Muscle of leg (tissue), 16 donors: ENCODE measurements at places on chromosomes 3 and 15.

DNA sequence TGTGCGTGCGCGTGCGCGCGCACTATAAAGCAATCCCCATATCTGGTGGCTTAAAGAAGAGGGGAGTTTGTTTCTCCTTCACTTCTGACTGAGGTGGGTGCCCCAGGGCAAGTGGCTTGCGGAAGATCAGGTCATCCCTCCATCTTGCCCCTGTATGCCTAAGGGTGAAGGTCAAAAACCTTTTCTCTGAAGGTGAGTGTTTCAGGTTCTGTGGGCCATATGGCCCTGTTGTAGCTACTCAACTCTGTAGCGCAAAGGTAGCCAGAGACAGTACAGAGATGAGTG lies 5.5 kb downstream of the ABTB1 start:
- DNase-seq, result no peak

DNA sequence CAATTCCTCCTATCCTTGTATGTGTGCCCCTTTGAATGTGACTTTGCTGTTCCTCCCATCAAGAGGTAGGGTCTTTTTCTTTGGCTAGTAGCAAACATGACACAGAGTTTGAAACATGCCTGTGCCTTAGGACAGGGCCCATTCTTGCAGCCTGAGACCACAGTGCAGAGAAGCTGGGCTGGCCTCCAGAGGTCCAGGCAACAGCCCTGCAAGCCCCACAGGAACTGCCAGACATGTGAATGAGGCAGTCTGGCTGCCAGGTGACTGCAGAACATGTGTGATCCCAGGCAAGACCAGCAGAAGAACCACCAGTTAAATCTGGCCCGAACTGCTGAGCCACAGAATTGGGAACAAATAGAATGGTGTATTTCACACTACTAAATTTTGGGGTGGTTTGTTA lies 1.2 kb upstream of the HGD start:
- no peak for DNase-seq

DNA sequence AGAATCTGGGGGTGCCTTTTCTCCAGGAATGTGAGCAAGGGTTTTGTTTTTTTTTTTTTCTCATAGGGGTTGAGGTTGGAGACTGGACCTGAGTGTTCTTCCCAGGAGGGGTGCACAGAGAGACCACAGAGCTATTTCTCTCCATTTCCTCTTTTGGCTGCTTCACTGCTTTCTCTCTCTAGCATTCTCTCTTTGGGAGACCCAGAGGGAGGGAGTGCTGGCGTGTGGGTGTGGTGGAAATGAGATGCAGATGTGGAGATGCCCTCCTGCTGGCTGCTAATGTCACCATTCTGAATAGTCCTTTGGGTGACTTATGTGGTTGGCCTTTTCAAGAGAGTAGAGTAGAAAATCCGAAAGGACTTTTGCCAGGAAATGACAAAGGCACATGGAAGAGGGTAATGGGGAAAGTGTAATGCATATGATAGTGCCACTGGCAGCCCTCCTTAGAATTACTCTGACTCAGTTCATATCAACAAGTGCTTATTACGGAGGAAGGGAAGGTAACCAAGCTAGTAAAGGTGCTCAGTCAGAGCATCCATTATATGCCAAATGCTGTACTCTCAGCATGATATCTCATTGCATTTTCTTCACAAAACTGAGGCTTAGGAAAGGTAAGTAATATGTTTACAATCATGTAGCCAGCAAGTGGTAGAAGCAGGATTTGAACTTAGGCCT lies 1.9 kb downstream of the SYN2 start:
- DNase-seq, result no peak

- DNase-seq, result no peak
Measured at GRCh38 chr3:43773273-43774094, 82.7 kb downstream of the ABHD5 start.

DNA sequence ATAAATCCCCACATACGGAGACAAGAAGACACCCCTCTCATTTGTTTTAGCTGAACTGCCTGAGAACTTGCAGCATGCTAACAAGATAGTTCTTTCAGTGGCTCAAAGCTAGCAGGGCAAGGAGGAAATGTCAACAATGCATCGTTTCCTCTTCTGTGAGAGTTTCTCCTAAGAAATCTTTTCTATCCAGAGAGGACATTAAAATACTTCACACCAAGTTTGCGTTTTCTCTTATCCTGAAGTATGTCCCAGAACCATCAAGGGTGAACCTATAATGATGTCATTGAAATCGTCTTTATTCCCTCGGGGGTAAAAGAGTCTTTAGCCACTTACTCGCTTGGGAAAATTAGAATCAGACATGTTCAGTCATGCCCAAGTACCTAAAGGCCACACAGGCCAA lies 541.7 kb upstream of the MDFIC2 start:
- DNase-seq, result no peak

DNA sequence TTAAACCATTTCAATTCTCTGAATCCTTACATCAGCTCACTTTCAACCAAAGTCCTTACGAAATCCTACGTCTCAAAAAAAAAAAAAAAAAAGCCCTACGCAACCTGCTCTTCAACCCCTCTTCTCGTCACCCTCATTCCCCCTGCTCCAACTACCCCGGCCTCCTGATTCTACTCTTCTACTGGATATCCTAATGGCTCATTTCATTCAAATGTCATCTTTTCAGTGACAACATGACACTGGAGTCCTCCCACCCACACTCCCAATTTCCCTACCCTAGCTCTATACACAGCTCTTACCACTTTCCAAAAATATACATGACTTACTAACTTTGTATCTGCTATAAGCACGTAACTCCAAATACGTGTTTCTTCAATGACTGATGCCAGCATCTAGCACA lies 11.5 kb downstream of the UBP1 start:
- DNase-seq, result no peak

DNA sequence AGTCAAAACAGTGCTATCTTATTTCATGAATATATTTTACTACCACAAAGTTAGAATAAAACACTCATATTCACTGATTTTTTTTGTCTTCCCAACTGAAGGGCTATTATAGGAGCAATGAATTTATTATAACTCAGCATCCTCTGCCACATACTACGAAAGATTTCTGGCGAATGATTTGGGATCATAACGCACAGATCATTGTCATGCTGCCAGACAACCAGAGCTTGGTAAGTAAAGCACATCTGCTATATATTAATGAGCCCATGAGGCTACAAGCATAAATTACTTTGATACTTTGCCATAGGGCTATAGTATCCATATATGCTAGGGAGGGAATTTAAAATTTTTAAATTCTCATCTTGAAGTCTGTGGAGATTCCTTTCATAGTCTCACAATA lies 95.9 kb downstream of the FEZF2 start:
- DNase-seq, result peak; percentile 68

- no peak for DNase-seq
Measured at GRCh38 chr3:178223876-178224275, 312.4 kb upstream of the KCNMB2 start.

- DNase-seq, result no peak
Measured at GRCh38 chr3:188580659-188581058, 426.7 kb downstream of the LPP start.

DNA sequence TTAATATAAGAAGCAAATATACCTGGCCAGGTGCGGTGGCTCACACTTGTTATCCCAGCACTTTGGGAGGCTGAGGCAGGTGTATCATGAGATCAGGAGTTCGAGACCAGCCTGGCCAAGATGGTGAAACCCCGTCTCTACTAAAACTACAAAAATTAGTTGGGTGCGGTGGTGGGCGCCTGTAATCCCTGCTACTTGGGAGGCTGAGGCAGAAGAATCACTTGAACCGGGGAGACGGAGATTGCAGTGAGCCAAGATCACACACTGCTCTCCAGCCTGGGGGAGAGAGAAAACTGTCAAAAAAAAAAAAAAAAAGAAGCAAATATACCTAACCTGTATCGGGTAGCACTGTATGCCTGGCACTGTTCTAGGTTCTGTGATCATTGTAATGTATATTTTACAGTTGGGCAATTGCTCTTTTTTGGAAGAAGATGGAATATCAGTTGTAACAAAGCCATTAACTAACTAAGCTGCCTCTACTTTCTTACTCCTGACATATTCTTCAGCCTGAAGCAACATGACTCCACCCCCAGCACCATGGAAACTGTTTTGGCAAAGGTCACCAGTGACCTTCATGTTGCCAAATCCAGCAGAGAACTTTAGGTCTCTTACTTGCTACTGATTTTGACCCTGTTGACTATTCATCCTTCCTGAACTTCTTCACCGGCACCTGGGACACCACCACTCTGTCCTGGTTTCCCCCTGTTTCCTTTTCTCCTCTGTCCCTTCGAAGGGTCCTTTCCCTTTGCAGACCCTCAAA lies 203.8 kb downstream of the RPLP1 start:
- DNase-seq, result no peak
